ENCODE measurements at places on chromosomes 4 and X. TPM values are rescaled to one million over a fixed set of nuclear protein-coding genes. Genes with fewer than 3 reads are reported as not detected.

SMPX gene
- 0.52 TPM for total RNA-seq

MAGED1 gene
- total RNA-seq, result 35.7 TPM

GLOD5 gene
- total RNA-seq, result not detected

FGA gene
- total RNA-seq, result not detected

F8A3 gene
- total RNA-seq, result 1.0 TPM

CENPVL1 gene
- total RNA-seq, result not detected

NEIL3 gene
- total RNA-seq, result 43.6 TPM

CYTL1 gene
- not detected for total RNA-seq

RNF4 gene
- 53.3 TPM for total RNA-seq

CWH43 gene
- not detected for total RNA-seq

Data from NCI-H460 (cell line).